Ecto neural progenitor cell (in vitro differentiated cells): ENCODE measurements at places on chromosomes 1 and 21.

- DNase-seq: no peak
Observed at GRCh38 chr1:101253976-101254674, 17.3 kb downstream of the S1PR1 start.

DNA sequence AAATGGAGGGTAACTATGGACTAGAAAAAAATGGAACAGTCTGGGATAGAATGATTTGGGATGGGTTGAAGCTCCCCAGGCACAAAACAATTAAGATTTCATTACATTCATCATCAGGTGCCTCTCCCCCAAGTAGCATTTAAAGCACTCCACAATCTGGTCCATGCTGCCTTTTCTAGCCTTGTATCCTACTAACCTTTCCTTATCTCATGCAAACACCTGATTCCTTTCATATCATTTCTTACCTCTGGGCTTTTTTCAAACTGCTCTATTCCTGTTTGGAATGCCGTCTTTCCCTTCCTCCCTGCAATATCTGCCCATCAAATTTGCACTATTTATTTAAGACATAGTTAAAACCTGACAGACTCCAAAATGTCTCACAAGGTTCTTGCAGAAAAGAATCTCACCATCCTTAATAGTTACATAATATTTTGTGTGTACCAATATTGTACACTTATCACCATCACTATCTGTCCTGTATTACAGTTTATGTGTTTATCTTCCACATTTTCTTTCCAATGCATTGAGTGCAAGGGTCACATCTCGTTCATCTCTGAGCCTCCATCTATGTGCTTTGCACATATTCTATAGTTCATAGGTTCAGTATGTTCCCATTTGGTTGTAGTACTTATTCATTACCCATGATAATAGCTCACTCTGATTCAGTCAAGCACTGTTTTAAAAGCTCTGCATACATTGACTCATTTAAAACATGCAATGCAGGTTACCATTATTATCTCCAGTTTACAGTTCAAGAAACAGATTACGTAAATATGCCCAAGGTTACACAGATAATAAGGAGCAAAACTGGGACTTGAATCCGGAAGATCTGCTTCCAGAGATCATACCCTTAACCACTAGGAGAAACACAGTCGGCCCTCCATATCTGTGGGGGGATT is 16.1 kb upstream of the SHCBP1L start:
- no peak for DNase-seq

DNA sequence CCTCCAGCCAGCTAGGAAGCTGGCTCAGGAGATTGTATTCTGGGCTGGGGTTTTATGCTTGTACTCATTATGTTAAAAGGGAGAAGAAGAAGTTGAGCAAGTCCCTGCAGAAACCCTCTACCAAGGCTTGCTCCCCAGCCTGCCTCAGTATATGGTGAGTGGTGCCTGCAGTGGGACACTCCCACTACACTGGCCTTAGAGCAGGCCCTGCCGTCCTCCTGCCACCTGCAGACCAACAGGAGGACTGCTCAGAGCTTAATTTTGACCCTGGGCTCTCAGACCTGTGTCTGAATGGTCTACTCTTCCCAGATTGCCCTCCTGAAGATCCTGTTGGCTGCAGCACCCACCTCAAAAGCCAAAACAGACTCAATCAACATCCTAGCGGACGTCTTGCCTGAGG is 13.0 kb downstream of the STRIP1 start:
- no peak for DNase-seq

DNA sequence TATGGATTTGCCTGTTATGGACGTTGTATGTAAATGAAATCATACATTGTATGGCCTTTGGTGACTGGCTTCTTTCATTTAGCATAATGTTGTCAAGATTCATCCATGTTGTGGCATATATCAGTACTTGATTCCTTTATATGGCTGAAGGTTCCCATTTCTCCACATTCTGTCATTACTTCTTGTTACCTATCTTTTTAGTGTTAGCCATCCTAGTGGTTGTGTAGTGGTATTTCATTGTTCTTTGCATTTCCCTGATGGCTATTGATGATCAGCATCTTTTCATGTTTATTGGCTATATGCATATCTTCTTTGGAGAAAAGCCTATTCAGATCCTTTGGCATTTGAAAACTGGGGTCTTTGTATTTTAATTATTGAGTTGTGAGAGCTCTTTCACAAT is 39.8 kb upstream of the PODN start:
- DNase-seq: no peak

- DNase-seq: no peak
Observed at GRCh38 chr1:244680667-244681066, 27.7 kb downstream of the DESI2 start.

- DNase-seq: no peak
Observed at GRCh38 chr1:53046930-53047329, 15.1 kb upstream of the PODN start.

DNA sequence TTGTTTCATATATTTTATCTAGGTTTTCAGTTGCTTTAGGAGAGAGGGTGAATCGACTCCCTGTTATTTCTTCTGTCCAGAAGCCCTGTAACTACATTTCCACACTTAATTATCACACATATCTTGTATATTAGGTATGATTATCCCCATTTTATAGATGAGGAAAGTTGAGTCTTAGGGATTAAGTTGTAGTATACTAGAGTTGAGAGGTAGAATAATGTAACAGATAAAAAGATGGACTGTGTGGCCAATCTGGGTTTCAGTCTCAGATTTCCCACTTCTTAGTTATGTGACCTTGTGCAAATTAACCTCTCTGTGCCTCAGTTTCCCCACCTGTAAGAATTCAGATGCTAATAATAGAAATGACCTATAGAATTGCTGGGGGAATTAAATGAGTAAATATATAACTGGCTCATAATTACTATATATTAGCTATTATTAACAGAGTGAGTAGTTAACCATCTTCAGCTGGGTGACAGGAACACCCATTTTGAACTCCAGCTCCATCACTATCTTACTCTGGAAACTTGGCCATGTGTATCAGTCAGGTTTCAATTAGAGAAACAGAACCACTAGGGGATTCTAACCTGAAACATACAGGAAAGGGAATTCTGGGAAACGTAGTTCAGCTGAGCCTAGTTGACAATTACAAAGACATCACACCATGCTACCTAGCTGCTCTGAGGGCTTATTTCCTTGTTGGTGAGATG is 20.4 kb upstream of the FOXO6 start:
- no peak for DNase-seq

- DNase-seq: no peak
Observed at GRCh38 chr1:221776495-221777301, 34.8 kb upstream of the DUSP10 start.

DNA sequence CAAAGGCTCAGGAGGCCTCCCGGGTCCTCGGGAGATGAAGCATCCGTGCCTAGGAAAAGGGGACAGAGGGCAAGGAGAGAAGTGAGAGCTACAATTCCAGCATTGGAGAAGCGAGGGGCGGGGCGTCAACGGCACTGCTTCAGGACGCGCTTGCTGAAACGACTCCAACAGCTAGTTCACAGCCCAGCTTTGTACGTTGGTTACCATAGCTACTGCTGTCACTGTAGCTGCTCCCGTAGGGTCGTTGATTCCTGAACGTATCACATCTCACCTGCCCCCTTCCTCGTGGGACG is 63.1 kb downstream of the TOR1AIP2 start:
- DNase-seq: no peak

- peak; percentile 58 for DNase-seq
Observed at GRCh38 chr1:3827813-3828307, 29.2 kb downstream of the CEP104 start.

DNA sequence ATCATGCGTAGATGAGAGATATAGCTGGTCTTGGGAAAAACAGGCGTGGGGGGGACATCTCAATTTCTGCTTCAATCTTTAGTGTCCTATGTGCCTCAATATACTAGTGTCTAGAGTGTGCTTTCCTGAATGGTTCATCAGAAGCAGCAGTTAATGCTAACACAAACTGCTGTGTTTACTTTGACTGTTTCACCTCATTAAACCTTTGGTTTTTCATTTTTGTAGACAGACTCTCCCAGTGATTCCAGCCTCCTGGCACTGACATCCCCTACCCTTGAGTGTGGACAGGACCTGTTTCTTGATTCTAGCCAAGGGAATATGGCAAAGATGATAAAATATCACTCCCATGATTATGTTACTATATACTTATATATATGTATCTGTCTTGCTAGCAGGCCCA is 37.6 kb downstream of the ZYG11A start:
- no peak for DNase-seq

DNA sequence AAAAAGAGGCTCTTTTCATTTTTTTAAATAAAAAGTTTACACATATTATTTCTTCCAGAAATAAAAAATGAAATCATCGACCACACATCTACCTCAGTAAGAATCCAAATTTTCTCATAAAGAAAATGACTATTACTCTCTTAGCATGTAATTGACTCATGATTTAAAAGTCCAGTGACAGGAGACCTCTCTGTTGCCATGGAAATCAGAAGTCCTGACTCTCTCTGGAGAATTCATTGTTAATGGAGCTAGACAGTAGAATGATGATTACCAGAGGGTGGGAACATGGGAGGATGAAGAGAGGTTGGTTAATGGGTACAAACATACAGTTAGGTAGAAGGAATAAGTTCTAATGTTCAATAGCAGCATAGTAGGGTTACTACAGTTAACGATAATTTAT is 5.0 kb upstream of the CLCA4 start:
- DNase-seq: no peak

DNA sequence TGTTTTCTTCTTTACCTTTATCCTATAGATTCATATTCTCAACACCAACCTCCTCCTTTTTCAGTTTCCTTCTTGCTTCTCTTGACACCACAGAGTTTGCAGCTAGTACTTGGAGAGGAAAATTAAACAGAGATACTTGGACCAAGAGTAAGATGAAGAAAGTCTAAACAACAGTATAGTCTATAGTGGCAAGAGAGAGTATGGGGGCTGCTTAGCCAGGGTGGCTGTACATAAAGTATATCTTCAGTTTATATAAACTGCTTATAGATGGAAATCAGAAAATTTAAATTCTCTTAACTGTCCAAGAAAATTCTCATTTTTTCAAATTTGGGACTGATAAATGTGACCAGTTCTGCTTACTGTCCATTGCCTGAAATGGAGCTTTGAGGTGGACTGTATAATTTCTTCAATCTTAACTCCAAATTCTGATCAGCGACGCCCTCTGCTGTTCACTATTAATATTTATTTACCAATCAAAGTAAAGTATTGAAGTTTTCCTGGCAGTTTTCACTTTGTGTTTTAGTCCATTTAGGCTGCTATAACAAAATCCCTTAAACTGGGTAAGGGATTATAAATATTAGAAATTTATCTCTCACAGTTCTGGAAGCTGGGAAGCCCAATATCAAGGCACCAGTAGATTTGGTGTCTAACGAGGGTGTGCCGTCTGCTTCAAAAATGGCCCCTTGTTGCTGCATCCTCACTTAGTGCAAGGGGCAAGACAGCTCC is 14.8 kb upstream of the METTL18 start:
- DNase-seq: no peak

DNA sequence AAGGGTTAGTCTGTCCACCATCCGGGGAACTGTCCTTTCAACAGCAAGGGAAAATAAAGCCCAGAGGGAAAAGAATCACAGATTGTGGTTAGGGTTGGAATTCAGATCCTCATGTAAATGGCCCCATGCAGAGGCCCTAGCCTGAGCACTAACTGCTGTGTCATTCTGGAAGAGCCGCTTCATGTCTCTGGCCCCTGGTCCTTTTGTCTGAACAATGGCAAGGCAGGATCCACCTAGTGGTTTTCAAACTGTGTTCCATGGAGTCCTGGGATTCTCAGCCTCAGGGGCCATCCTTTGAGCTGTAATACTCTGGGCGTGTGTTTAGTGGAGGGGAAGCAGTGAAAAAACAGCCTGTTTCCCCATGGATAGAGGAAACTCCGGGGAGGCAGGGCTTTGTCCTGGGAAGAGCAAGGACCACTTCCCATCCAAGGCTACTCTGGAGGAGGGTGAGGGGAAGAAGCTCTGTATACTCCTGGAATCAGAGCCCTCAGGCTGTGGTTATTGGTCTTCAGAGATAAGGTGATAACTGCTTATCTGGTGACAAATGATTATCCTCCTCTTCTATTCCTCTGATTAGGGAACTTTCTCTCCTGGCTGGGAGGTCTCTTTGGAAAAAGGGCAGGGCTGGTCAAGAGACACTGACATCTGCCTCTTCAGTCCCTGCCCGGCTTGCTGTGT is 19.2 kb downstream of the PAX7 start:
- no peak for DNase-seq

DNA sequence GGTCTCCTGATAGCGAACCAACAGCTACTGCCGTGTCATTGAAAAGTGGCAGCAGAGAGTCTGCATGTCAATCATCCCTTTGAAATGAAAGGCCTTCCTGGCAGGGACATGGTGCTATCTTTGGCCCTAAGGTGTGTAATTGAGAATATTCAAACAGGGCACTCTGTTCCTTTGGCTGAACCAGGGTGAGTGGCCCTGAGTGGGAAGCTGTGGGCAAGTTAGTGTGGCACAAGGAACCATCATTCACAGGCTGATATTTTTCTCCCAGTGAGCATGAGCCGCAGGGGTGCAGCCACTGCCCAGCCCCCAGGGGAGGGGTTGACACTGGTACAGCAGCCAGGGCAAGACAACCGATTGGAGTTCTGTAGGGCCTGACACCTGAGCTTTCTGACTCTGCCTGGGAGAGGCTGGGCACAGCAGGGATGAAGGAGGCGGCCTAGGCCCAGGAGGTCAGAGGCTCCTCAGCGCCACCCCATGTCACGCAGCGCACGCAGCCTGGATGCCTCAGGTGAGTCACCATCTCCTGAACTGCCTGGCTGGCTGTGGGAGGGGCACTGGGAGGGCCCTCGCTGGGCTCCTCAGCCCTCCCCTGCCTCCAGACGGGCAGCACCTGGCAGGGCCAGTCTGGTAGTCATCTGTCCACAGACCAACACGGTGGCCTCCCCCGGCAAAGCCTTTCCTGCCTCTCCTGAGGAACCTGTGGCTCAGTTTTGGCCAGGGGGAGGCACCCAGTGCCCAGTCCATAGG is 13.2 kb downstream of the QSOX1 start:
- DNase-seq: no peak

GRCh38 chr1:2412773-2413494 is 570 bp upstream of the PEX10 start:
- peak; percentile 74 for DNase-seq

- DNase-seq: no peak
Observed at GRCh38 chr1:18512883-18513282, 32.2 kb downstream of the KLHDC7A start.

DNA sequence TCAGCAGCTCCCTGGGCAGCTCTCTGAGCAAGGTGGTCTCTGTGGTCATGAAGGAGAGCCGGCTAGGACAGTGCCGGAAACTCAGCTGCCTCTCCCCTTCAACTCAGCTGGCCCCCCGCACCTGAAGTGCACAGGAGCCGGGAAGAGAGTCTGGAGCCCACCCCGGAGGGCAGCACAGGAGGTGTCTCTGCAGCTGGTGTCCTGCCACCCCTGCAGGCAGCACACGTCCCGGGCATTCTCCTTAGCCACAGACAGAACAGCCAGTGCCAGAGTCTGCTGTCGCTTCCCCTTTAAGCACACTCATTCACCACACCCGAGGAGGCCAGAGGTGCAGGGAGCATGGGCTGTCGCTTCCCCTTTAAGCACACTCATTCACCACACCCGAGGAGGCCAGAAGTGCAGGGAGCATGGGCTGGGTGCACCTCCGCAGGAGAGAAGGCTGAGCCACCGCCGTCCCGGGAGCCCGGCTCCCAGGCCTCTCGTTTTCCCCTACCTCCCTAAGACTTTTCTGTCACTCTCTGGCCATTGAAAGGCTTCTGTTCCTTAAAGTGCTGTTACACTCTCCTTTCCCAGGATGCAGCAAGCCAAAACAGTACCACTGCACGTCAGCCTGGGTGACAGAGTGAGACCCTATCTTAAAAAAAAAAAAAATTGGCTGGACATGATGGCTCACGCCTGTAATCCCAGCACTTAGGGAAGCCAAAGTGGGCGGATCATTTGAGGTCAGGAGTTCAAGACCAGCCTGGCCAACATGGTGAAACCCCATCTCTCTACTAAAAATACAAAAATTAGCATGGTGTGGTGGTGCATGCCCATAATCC is 16.9 kb upstream of the SAMD11 start:
- DNase-seq: peak; percentile 50

- DNase-seq: no peak
Observed at GRCh38 chr1:21852282-21853130, 40.4 kb downstream of the LDLRAD2 start.
